Keratinocyte (primary cell): ENCODE measurements at places on chromosomes 1 and 21. TPM values are rescaled to one million over a fixed set of nuclear protein-coding genes. Genes with fewer than 3 reads are reported as not detected.

Gene TRIM46
- 1.6 to 4.5 TPM (median 1.7 TPM) in 3 replicates for polyA plus RNA-seq

Gene DIO1
- not detected in 3 replicates for polyA plus RNA-seq

Gene FALEC
- 0.12 to 0.13 TPM in 2 of 3 replicates, not detected in the other for polyA plus RNA-seq

Gene YIPF1
- polyA plus RNA-seq, result 36.3 to 45.7 TPM (median 43.3 TPM) in 3 replicates

Gene GRIK3
- not detected in 3 replicates for polyA plus RNA-seq

Gene F13B
- polyA plus RNA-seq, result not detected in 3 replicates

Gene TNFRSF18
- 0.09 to 0.63 TPM (median 0.21 TPM) in 3 replicates for polyA plus RNA-seq

Gene LRRC71
- polyA plus RNA-seq, result not detected in 3 replicates

Gene COL8A2
- 0.09 to 0.28 TPM (median 0.23 TPM) in 3 replicates for polyA plus RNA-seq

Gene RCSD1
- 0.03 to 0.04 TPM (median 0.03 TPM) in 3 replicates for polyA plus RNA-seq

Gene TMEM81
- polyA plus RNA-seq, result 1.4 to 1.7 TPM (median 1.6 TPM) in 3 replicates

Gene KLHL12
- polyA plus RNA-seq, result 26.4 to 32.3 TPM (median 28.6 TPM) in 3 replicates

Gene LCE2B
- 0.14 to 0.83 TPM (median 0.49 TPM) in 3 replicates for polyA plus RNA-seq

Gene ACTRT2
- not detected in 3 replicates for polyA plus RNA-seq

Gene SLAMF7
- 21.9 to 56.5 TPM (median 31.0 TPM) in 3 replicates for polyA plus RNA-seq

Gene CELA2A
- not detected in 3 replicates for polyA plus RNA-seq

Gene IFI44L
- polyA plus RNA-seq, result 13.9 to 37.4 TPM (median 34.8 TPM) in 3 replicates

Gene BARHL2
- polyA plus RNA-seq, result not detected in 3 replicates

Gene TAF5L
- polyA plus RNA-seq, result 22.2 to 28.9 TPM (median 23.7 TPM) in 3 replicates

Gene SERTAD4
- 0.64 to 5.1 TPM (median 3.4 TPM) in 3 replicates for polyA plus RNA-seq

Gene ARHGEF2
- polyA plus RNA-seq, result 27.8 to 39.2 TPM (median 38.7 TPM) in 3 replicates

Gene OSCP1
- 7.1 to 12.5 TPM (median 9.5 TPM) in 3 replicates for polyA plus RNA-seq

Gene CRYAA
- not detected in 3 replicates for polyA plus RNA-seq

Gene AKR7A3
- polyA plus RNA-seq, result 0.03 to 0.35 TPM (median 0.17 TPM) in 3 replicates

Gene ACKR1
- polyA plus RNA-seq, result not detected in 3 replicates

Gene HSD11B1
- polyA plus RNA-seq, result 2.7 to 7.4 TPM (median 3.4 TPM) in 3 replicates

Gene NFASC
- 3.4 to 6.9 TPM (median 4.3 TPM) in 3 replicates for polyA plus RNA-seq

Gene VSIG8
- polyA plus RNA-seq, result 0.48 to 1.5 TPM (median 0.56 TPM) in 3 replicates

Gene SSX2IP
- 5.1 to 13.0 TPM (median 7.2 TPM) in 3 replicates for polyA plus RNA-seq

Gene LCE1A
- polyA plus RNA-seq, result 0.43 TPM in 1 of 3 replicates, not detected in the others

Gene TENT5C
- polyA plus RNA-seq, result 0.10 to 0.13 TPM (median 0.10 TPM) in 3 replicates

Gene SLC50A1
- polyA plus RNA-seq, result 54.5 to 72.2 TPM (median 55.6 TPM) in 3 replicates

Gene MYBPH
- not detected in 3 replicates for polyA plus RNA-seq

Gene CHI3L2
- polyA plus RNA-seq, result 1.0 to 2.5 TPM (median 2.4 TPM) in 3 replicates

Gene S100PBP
- polyA plus RNA-seq, result 16.2 to 29.0 TPM (median 19.6 TPM) in 3 replicates

Gene ZBTB8A
- polyA plus RNA-seq, result 3.4 to 5.3 TPM (median 4.1 TPM) in 3 replicates

Gene MRPL37
- polyA plus RNA-seq, result 30.9 to 31.7 TPM (median 31.0 TPM) in 3 replicates

Gene EPHB2
- 0.09 to 0.82 TPM (median 0.10 TPM) in 3 replicates for polyA plus RNA-seq

Gene RHBDL2
- polyA plus RNA-seq, result 5.4 to 9.2 TPM (median 7.9 TPM) in 3 replicates

Gene ASTN1
- 0.08 TPM in 3 replicates for polyA plus RNA-seq

Gene S100A1
- 0.12 to 0.15 TPM in 2 of 3 replicates, not detected in the other for polyA plus RNA-seq

Gene RNU11
- not detected in 3 replicates for polyA plus RNA-seq

Gene C1orf167
- polyA plus RNA-seq, result not detected in 3 replicates

Gene CD48
- 0.07 to 0.30 TPM (median 0.08 TPM) in 3 replicates for polyA plus RNA-seq

Gene CD164L2
- 2.6 to 5.9 TPM (median 2.7 TPM) in 3 replicates for polyA plus RNA-seq

Gene UBASH3A
- not detected in 3 replicates for polyA plus RNA-seq

Gene CDC73
- 27.2 to 45.3 TPM (median 42.1 TPM) in 3 replicates for polyA plus RNA-seq

Gene EPS8L3
- polyA plus RNA-seq, result not detected in 3 replicates

Gene RGS2
- 10.9 to 146 TPM (median 128 TPM) in 3 replicates for polyA plus RNA-seq

Gene COQ8A
- 2.6 to 3.8 TPM (median 2.9 TPM) in 3 replicates for polyA plus RNA-seq

Gene USP1
- polyA plus RNA-seq, result 3.2 to 12.0 TPM (median 8.1 TPM) in 3 replicates

Gene CFAP107
- polyA plus RNA-seq, result not detected in 3 replicates

Gene SH2D1B
- not detected in 3 replicates for polyA plus RNA-seq

Gene CHRNB2
- polyA plus RNA-seq, result 0.06 to 0.09 TPM (median 0.08 TPM) in 3 replicates

Gene HES3
- polyA plus RNA-seq, result not detected in 3 replicates

Gene CDK18
- polyA plus RNA-seq, result 10.9 to 13.1 TPM (median 12.1 TPM) in 3 replicates

Gene AIRE
- polyA plus RNA-seq, result not detected in 3 replicates

Gene SPATA17
- 0.82 to 1.8 TPM (median 1.4 TPM) in 3 replicates for polyA plus RNA-seq

Gene CAPN9
- polyA plus RNA-seq, result not detected in 3 replicates
